ENCODE measurements at places on chromosomes 6 and 20.
A peak's percentile ranks its signal among the peaks of the same experiment; 100 is the strongest.

GRCh38 chr6:47464052-47464451 is 13.5 kb upstream of the CD2AP start:
- no peak for DNase-seq

- no peak for DNase-seq
Measured at GRCh38 chr6:161445021-161445799, 171.3 kb upstream of the AGPAT4 start.

GRCh38 chr6:149473080-149474052 is 11.4 kb downstream of the ZC3H12D start:
- peak; percentile 51 for DNase-seq

DNA sequence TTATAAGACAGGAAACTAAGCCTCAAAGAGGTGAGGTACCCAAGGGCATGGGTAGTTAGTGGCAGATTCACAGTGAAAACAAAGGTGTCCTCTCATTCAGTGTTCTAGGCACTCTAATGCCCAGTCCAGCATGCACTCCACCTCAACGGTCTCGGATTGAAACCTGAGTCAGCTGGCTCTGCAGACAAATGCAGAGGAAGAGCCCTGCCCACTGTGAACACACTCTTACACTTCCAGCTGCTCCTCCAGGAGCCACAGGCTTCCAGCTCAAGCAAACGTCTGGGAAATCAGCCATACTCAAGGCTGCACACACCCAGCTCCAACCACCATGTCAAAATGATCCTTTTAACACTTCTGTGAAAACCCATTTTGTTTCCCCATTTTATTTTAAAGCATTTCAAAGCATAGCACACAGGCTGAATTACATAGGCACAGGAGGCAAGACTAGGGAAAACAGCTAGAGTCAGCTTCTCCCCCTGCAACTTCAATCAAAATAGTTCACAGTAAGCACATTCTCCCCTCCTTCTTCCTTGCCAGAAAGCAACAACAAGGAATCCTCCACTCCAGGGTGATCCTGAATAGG is 3.0 kb upstream of the IL17A start:
- DNase-seq, result no peak

GRCh38 chr20:57677584-57677982 is 32.2 kb downstream of the PMEPA1 start:
- DNase-seq, result no peak

Measured in H4 (cell line).